Stimulated activated CD8-positive, alpha-beta memory T cell treated with anti-CD3 and anti-CD28 coated beads, Interleukin-2, amount 100 ng/mL, for 1 hour (primary cell): ENCODE measurements at places on chromosomes 11 and 22.

GRCh38 chr11:126782810-126783209 lies 217.8 kb downstream of the KIRREL3 start:
- DNase-seq: no peak

DNA sequence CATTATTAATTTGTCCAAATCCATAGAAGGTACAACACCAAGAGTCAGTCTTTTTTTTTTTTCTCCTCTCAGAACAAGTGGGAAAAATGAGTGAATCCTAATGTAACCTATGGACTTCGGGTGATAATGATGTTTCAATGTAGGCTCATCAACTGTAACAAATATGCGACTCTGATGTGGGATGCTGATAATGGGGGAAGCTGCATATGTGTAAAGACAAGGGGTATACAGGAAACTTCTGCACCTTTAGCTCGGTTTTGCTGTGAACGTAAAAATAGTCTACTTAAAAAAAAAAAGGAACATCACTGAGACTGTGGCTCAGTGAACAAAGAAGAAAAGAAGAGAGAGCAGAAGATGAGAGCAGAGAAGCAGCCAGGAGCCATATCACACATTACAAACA lies 78.3 kb upstream of the ARHGAP32 start:
- DNase-seq: no peak

- no peak for DNase-seq
Measured at GRCh38 chr11:76048763-76049162, 157.5 kb downstream of the WNT11 start.

DNA sequence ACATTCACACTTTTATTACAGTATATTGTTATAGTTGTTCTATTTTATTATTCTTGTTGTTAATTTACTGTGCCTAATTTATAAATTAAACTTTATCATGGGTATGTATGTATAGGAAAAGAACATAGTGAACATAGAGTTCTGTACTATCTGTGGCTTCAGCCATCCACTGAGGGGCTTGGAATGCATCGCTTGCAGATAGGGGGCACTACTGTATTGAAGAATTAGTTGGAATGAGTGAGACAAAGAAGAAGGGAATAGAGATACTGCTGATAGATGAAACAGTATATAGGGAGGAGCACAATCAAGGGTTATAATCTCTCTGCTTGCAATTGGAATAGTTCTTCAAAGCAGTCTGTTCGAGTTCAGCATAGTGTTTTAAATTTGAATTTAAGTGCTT lies 432.2 kb downstream of the RAB38 start:
- no peak for DNase-seq

GRCh38 chr11:74468058-74468457 lies 709 bp upstream of the KCNE3 start:
- DNase-seq: no peak
